ENCODE measurements at places on chromosomes 1 and 21.

DNA sequence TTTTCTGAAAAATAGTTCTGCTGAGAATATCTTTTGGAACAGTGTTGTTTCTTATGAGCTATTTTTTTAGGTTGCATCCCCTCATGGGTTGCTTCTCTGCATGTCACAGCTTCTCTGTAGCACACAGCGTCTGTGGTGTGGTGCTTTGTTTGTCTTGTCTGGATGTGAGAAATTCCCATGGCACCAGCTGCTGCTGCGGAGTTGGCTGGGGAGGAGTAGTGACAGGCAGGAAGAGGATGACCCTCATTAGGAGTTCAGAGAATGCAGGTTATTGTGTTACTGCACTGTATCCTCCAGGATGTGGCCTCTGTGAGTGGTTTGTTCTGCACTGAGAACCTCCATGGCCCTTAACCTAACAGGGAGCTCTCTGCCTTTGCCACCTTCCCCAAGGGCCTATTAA, 64.8 kb downstream of the TSEN15 start:
- DNase-seq = no peak

GRCh38 chr1:111085676-111086075, 54.2 kb downstream of the DRAM2 start:
- DNase-seq = no peak

GRCh38 chr1:52632732-52633290, at the start of gene SHISAL2A:
TSS of gene SHISAL2A (plus strand) at chr1:52633168. CDS start at chr1:52633494, 326 bp downstream.
- DNase-seq = peak; percentile 59

GRCh38 chr1:17687145-17687544, 68.0 kb upstream of the ACTL8 start:
- DNase-seq = no peak

DNA sequence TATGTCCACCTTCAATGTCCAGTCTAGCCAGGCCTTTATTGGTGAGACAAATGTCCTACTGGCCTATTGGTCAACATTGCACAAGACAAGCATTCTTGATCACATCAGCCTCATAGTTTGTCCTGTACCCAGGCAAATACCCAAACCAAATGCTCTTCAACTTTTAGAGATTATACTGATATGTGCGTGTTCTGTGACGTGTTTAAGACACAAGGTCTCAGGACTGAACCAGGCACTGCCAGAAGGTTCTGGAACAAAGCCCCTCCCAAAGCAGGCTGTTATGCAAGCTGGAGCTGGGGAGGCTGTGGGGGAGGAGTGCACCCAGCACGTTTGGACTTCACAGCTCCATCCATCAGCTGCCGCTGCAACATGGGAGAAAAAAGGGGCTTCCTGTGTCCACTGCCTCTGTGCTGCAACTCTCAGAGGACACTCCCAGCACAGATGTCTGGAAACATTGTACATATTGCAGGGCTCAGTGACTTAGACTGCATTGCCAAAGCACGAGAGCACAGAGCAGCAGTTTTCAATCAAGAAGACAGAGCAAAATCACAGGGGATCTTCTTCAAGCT, 45.9 kb downstream of the NID1 start:
- no peak for DNase-seq

Measured in stimulated activated naive CD8-positive, alpha-beta T cell treated with anti-CD3 and anti-CD28 coated beads, Interleukin-15, amount 100 ng/mL, for 72 hours (primary cell).